ENCODE measurements at places on chromosomes 3 and 15.

DNA sequence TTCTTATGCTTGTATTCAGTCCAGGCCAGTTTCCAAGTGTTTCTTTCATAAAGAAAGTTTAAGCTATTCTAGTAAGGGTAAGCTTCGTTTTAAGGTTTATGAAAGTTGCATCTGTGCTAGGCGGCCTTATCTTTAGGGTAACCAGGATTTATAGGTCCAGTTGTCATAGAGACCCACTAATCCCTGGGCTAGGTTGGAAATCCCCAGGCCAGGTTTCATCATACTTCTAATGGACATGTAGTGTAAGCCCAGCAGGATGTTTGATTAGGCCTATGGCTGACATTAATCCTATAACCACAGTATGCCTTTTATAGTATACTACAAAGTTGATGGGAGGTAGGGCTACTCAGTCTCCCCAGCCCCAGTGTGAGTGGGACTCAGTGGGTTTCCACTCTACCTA, 312.4 kb downstream of the CACNA2D3 start:
- DNase-seq, result no peak

- no peak for DNase-seq
Observed at GRCh38 chr3:135141160-135141559, 346.1 kb downstream of the EPHB1 start.

DNA sequence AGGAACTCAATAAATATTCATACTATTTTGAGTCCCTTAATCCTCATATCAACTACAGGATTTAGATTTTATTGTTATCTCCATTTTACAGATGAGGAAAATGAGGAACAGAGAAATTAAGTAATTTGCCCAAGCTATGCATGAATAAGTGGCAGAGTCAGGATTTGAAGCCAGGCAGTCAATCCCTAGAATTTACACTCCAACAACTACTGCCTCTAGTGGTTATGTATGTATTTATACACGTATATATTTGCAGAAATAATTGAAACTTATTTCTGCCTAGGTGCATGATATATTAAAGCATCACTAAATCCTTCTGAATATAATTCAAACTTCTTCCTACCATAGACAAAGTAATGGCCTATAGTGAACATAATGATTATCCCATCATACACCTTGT, 137.4 kb downstream of the SERPINI1 start:
- no peak for DNase-seq

- no peak for DNase-seq
Observed at GRCh38 chr3:55242921-55243320, 244.2 kb downstream of the WNT5A start.

- no peak for DNase-seq
Observed at GRCh38 chr3:119697394-119697793, 5.4 kb upstream of the CFAP91 start.

GRCh38 chr3:129276385-129276784, 2.3 kb upstream of the HMCES start:
- DNase-seq, result peak; percentile 36

DNA sequence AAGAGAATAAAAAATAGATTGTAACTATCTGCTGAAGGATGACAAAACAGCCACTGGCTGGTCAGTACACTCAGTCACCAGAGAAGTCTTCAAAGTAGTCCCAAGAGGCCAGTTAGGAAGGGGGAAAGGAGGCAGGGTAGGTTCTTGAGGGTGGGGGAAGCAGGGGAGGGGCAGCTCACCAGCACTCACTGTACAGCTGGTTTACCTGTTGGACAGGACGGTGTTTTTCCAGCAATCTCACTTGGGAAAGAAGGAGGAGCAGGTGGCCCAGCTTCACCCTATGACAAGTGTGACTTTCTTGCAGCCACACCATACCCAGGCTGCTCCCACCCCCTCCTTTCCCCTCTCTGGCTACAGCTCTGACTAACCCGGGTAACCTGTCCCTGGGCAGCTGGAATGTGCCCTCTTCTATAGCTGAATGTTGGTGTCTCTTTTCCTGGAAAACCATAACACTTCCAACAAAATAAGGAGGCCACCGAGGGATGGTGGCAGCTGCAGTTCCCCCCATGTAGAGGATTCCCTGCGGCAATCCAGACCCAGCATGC, 203.4 kb upstream of the NSMCE3 start:
- DNase-seq, result no peak

DNA sequence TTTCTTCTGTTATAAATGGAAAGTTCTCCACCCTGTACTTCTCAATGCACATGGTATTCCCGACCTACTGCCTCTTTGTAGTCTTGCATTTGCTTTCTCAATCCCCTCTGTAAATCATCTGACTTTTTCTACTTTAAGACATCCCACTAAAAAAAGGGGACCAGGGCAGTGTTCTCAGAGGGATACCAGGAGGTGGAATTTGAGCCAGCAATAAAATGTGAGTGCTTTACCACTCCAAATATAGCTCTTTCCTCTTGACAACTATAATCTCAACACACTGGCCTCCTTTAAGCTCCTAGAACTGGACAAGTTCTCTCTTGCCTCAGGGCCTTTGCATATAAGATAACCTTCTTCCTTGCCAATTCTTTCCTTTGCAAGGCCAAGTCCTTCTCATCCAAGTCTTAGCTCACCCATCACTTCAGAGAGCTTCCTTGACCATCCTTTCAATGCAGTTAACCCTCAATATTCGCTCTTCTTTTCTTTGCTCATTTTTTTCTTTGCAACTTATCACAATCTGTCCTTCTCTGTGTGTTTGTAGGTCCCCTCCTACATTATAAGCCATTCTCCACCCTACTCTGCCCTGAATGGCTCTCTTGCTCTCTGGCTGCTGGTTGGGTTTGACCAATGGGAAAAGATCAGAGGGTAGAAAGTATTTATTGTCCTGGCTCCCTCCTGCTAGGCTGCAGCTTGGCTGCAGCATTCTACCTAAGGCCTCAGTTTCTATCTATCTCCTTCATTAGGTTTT, 93.4 kb downstream of the PRICKLE2 start:
- no peak for DNase-seq

GRCh38 chr15:29034151-29034550, 148.4 kb downstream of the APBA2 start:
- no peak for DNase-seq

DNA sequence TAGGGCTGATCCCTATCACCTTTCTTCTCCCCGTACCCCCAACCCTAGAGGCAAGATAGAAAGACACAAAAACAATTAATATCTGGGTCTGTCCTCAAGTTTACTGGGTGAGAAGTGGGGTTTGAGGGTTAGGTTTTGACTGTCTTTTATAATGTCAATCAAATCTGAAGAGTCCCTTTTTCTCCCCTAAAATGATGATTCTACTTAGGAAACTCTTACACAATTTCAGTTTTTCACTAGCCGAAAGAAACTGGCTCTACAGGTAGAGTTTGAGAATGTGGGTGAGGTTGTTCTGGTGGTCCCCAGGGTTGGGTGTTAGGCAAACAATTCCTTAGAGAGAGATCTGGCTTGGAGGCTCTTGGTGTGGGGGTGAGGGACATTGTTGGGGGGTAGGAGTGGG, 189.9 kb downstream of the TCF12 start:
- no peak for DNase-seq

GRCh38 chr3:61331929-61332552, 80.8 kb upstream of the FHIT start:
- no peak for DNase-seq

DNA sequence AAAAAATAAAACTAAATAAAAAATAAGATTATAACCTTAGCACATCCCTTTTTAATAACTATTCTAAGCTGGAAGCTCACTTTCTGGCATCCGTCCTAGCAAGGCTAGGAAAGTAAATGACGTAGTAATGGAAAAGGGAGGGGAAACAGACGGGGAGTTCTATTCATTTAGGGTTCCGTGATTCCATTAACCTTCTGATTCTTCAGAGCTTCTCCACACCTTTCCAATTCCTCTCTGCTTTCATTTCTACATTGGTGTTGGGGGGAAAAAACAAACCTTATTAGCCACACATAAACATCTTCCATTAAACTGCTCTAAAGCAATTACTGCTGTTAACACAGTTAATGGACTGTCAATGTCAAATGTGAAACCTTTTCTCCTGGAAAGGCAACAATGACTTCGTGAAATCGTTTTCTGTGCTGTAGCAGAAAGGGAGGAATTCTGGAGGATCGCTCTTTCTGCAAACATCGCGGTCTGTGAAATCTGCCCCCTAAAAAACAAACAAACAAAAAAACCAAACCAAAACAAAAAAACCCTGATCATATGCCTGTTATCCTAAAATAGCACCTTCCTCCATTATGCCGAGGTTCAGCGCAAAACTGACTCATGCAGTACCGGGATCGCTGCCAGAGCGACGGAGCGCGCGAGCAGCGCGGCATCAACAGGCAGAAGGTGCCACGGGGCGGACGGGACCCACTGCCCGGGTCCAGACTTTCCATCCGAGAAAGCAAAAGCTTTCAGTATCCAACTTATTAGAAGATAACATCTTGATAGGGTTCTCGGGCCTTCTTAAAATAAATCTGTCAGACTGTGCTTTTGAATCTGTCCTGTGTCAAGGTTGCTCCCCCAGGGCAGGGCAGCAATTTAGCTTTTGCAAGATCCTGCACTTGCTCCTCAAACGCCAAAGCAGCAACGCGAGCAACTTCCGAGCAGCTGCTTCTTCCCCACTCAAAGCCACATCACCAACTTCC, 156.2 kb downstream of the FGF12 start:
- peak; percentile 16 for DNase-seq

DNA sequence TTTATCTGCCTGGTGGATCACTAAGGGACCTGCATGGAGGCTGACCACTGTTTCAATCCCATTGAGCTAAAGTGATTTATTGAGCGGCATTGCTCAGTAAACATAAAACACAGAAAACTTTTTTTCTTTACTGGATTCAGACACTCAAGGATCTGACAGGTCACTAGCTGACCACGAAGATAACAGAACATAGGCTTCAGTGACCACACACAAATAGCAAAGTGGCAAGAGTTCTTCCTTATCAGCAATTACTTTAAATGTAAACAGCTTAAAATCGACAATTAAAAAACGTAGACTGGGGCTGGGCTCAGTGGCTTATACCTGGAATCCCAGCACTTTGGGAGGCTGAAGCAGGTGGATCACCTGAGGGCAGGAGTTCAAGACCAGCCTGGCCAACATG, 48.7 kb downstream of the STAG1 start:
- DNase-seq, result no peak

- no peak for DNase-seq
Observed at GRCh38 chr15:65307978-65308377, 3.5 kb downstream of the RNU5B-1 start.
